ENCODE measurements at places on chromosomes 7 and 10.

DNA sequence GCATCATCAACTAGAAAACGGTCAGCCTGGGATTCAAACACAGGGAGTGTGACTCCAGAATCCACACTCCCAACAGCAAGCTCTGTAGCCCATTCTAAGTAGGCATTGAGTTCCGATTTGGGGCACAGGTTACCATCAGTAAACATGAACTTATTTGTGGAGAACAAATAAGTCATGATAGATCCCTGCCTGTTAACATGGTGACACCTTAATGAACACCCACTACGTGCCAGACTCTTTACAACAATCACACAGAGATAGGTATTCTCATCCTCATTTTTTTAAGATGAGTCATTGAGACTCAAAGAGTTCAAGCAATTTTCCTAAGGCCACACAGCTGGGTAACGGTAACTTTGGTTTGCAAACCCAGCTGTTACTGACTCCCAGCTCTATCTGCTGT, 91.5 kb downstream of the LYZL2 start:
- DNase-seq: no peak

GRCh38 chr10:95531994-95532399, 29.2 kb downstream of the SORBS1 start:
- no peak for DNase-seq

- no peak for DNase-seq
Measured at GRCh38 chr10:44934416-44935200, 23.5 kb downstream of the TMEM72 start.

DNA sequence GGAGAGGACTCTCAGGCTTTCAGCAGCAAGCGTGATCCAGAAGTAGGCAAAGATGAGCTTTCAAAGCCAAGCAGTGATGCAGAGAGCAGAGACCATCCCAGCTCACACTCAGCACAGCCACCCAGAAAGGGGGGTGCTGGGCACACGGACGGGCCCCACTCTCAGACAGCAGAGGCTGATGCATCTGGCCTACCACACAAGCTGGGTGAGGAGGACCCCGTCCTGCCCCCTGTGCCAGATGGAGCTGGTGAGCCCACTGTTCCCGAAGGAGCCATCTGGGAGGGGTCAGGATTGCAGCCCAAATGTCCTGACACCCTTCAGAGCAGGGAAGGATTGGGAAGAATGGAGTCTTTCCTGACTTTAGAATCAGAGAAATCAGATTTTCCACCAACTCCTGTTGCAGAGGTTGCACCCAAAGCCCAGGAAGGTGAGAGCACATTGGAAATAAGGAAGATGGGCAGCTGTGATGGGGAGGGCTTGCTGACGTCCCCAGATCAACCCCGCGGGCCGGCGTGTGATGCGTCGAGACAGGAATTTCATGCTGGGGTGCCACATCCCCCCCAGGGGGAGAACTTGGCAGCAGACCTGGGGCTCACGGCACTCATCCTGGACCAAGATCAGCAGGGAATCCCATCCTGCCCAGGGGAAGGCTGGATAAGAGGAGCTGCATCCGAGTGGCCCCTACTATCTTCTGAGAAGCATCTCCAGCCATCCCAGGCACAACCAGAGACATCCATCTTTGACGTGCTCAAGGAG, 95.5 kb downstream of the TACC2 start:
- no peak for DNase-seq

- DNase-seq: no peak
Measured at GRCh38 chr7:69670701-69671100, 72.4 kb downstream of the AUTS2 start.

DNA sequence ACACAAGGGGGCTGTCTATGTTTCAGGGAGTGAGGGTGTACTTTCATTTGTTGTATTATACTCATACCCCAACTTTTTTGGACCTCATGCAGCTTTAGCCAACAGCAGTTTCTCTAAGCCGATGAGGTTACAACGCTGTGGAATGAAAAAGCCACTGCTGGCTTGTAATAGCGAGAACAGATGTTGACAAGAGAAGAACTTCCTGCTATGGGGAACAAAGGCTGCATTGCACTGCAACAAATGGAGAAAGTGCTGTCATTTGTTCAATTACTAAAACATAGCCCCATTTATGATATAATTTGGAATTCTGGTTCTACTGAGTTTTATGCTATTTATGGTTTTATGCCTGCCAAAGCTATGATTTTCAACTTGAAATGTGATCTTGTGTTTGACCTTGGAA, 104.2 kb upstream of the TMEM72 start:
- no peak for DNase-seq

Measured in amniotic stem cell (primary cell).